ENCODE measurements at places on chromosomes 4 and X.

GRCh38 chr4:133868856-133869255 lies 332.7 kb downstream of the PABPC4L start:
- no peak for DNase-seq

- peak; percentile 46 for DNase-seq
These were observed 35.3 kb downstream of the SUPT20HL1 start for GRCh38 chrX:24395775-24396174.

- DNase-seq: no peak
These were observed 1.3 kb upstream of the SOWAHD start for GRCh38 chrX:119756926-119757635.

DNA sequence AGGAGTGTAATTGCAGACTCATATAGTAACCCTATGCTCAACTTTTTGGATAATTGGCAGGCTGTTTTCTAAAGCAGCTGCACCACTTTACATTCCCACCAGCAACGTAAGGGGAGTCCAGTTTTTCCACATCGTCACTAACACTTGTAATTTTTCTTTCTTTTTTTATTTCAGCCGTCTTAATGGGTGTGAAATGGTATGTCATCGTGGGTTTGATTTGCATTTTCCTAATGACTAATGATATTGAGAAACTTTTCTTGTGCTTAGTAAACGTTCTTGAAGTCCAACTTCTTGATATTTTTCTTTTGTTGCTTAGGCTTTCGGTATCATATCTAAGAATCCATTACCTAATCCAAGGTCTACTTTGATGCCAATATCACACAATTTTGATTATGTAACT lies 95.3 kb upstream of the IL1RAPL1 start:
- DNase-seq: no peak

DNA sequence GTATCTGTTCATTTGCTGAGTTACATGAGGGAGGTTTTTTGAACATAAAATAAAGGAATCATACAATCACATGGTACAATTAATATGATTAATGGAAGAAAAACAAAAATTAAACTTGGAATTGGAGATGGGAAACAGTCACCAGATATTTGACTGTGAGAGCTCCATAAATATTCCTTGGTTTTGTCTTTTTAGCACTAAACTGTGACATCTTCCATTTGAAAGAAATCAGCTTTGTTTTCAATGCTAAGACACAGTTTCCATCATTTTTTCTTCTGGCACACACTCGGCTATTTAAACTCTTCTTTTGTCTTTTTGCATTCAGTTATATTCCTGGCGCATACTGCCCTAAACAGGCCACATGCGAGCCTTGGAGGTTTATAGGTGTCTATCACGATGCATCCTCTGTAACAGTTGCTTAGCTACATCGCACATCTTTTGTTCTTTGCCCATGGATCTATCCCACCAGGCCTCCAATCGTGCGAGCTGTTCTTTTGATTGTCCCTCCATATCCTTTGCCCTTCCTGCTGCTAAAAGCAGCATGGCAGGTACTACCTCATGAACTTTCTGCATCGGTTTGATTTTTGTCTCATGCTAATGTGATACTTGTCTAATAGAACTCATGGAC lies 158.3 kb downstream of the LDB2 start:
- no peak for DNase-seq

DNA sequence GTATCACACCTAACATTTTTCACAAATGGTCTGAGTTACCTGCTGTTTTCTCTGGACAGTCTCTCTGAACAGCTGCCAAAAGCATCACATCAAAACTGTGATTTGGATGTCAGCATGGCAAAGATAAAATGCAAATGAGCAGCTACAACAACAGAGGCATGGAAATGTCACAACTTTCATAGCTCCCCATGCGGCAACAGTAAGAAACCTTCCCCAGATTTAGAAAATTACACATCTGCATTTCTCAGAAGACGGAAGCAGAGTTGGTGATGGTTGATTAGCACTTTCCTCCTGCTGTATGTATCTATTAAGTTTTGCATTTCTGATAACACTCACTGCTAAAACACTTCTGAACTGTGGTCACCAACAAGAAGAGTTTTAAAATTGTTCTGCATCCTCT lies 9.7 kb downstream of the PRKG2 start:
- DNase-seq: no peak

DNA sequence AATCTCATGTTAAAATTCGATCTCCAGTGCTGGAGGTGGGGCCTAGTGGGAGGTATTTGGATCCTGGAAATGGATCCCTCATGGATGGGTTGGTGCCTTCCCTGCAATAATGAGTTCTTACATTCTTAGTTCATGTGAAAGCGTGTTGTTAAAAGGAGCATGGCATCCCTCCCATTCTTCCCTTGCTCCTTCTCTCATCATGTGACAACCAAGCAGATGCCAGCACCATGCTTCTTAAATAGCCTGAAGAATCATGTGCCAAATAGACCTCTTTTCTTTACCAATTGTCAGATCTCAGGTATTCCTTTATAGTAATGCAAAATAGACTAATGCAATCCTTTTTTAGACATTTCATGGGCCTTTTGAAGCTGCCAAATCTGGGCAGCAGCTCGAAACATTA lies 29.0 kb upstream of the CLNK start:
- DNase-seq: no peak

DNA sequence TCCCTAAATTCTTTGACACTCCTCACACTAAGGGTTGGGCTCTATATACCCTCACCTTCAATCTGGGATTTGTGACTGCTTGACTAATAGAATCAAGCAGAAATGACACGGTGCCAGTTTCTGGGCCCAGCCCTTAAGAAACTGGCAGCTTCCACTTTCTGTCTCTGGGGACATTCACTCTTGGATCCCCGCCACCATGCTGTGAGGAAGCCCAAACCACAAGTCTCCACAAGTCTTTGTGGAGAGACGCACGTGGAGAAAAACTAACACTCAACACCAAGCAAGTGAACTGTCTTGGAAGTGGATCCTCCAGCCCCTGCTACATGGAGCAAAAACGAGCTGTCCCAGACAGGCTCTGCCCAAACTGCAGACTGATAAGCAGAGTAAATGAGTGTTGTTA lies 1.1 kb upstream of the EDNRA start:
- no peak for DNase-seq

DNA sequence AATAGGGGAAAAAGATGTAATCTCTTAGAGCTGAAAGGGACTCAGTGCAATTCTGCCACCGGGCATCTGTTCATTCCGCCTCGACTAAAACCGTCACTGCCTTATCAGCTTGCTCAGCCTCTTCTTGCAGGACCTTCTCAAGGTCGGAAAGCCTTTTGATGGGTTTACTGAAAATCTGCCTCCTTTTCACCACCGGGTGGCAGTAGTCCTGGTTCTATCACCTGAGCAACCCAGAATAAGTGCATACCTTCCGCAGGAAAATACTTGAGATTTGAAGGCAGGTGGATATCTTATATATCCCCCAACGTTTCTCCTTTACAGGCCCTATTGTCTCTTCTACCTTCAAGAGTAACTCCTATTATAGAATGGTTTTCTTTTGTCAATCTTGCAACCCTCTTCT lies 103.4 kb upstream of the PAK3 start:
- peak; percentile 9 for DNase-seq

GRCh38 chr4:80324171-80324570 lies 11.4 kb upstream of the CFAP299 start:
- DNase-seq: no peak

DNA sequence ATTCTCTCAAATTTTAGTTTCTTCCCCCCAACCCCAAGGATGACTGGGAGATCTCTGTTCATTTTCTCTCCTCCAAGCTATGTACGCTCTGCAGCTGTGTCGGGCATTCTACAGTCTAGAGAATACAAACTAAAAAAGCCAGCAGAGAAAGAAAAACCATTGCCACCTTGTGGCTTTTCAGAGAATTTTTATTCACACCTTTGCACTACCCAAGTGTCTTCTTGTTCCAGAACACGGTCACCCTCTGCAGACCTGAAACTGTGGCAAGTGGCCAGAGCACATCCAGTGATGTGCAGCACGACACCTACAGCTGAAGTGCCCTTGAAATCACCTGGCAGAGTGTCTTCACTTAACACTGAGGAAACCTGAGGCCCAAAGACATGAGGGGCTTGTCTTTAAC lies 68.6 kb downstream of the CHST7 start:
- peak; percentile 2 for DNase-seq

DNA sequence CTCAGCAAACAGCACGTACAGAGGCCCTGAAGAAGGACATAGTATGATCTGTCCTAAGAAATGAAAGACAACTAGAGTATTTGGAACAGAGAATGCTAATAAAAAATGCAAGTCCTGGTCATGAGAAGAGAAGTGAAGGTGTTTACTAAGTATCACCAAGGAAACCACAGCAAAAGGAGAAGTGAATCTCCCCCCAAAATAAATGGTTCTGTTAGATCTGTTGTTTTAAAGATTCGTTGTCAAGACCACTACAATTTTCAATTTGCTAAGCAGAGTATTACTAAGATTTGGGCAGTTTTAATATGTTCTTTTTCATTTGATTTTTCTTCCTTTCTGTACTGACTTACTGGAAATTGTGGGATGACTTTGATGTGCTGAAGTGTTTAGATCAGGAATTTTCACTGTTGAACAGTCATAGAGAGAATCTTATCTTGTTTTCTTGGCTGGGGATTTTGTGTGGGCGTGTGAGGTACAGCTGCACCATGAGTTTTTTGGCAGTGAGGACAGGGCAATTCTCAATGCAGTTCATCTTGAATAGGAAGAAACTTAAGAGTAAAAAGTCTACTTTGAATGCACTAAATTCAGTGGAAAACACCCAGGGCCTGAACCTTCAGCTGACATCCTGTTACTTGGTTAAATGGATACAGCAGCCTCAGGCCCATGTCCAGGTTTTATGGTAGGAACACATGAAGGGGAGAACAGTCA lies 132.2 kb downstream of the STIM2 start:
- DNase-seq: peak; percentile 13

DNA sequence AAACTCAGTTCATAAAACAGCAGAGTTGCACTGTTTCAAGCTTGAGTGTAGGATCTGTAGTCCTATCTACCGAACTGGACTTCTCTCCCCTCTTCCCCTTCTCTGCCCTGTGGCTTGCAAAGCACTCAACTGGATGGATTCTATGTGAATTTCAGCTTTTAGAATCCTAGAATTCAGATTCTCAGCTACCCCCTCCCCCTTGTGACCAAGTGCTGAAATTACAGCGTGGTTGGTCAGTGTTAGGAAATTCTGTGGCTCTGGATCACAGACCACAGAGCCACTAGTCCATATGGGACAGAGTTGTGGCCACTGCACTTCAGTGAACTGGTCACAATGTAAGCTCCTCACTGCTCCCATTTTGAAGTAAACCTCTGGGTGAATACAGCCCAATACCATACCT lies 64.6 kb upstream of the TRPC5 start:
- no peak for DNase-seq

DNA sequence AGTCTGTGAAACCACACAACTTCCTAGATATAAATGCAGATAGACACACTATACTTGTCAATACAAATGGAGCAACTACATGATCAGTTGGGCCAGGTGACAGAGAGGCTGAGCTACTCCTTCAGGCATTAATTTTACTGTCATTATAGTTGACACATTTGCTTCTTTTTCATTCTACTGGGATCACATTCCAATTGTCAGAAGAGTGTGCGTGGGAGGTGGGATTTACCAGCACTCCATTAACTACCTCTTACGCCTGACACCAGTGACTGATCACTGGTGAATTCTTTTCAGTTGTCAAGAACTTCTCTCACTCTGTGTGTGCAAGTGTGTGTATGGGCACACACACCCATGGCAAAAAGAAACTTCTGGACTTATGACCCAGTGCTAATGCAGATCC lies 94.2 kb upstream of the DIAPH2 start:
- no peak for DNase-seq

- DNase-seq: no peak
These were observed 1344.3 kb downstream of the ADGRL3 start for GRCh38 chr4:62544428-62544827.

DNA sequence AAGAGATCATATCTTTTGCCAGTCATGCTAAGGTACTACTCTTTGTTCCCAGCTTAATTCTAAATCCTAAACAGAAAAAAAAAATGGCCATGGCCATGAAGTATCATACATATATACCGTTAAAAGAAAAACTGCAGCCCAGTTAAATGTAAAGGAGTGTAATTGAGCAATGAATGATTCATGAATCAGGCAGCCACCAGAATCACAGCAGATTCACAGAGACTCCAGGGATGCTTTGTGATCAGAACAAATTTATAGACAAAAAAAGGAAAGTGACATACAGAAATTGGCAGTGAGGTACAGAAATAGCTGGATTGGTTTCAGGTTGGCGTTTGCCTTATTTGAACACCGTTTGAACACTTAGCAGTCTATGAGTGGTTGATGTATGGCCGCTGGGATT lies 42.1 kb upstream of the PDGFC start:
- no peak for DNase-seq

GRCh38 chrX:107739541-107739940 lies 36.0 kb downstream of the TSC22D3 start:
- DNase-seq: no peak

DNA sequence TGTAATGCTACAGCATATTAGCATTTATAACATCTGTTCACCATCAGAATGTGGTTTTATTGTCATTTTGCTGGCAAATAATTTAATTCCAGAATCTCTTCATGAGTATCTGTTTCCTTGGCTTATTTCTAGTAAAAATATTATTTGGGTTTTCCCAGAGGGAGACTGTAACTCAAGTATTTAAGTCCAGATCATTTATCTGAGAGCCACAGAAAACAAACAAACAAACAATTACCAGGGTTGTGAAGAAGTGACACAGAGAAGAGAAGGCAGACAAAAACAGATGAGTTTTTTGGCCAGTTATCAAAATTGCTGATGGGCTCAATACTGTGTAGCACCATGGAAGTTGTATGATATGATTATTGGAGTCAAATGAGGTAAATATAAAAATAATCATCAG lies 515.1 kb downstream of the TECRL start:
- DNase-seq: no peak

DNA sequence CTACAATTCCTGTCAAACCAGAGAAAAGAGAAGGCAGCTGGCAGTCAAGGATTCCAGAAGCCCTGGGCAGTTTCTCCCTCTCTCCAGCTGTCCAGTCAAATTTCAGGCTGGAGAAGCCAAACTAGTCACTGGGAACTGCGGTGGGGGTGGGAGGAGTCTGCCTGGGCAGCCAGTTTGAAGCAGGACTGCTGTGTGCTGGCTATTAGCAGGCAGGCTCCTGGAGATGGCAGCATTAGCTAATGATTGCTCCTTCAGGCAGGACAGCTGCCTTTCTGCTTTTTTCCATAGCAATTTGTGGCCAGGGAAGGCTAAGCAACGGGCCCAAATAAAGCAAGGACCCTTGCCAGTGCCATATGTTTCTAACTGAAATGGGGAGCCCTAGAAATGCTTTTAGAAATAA lies 44.7 kb upstream of the FGF13 start:
- no peak for DNase-seq
